Lung (tissue), 17 donors: ENCODE measurements at places on chromosomes 12 and 14. TPM values are rescaled to one million over a fixed set of nuclear protein-coding genes. Genes with fewer than 3 reads are reported as not detected.

AHNAK2 gene
- total RNA-seq, result 8.1 TPM

KCNA5 gene
- 3.8 TPM for total RNA-seq

DEPDC4 gene
- 6.2 TPM for total RNA-seq

PRR4 gene
- total RNA-seq, result 2.2 TPM

ADAM21 gene
- 0.17 TPM for total RNA-seq

SMIM41 gene
- total RNA-seq, result 6.5 TPM

BMP4 gene
- 39.0 TPM for total RNA-seq

PLEKHD1 gene
- 0.83 TPM for total RNA-seq

- DNase-seq, result peak; percentile 40
Observed at GRCh38 chr14:74562515-74563232, 49.4 kb downstream of the LTBP2 start.

- no peak for DNase-seq
Observed at GRCh38 chr14:93012951-93013719, 90.2 kb downstream of the CHGA start.

- DNase-seq, result no peak
Observed at GRCh38 chr12:82848845-82849244, 162.1 kb downstream of the TMTC2 start.

GRCh38 chr12:122729583-122730214, 945 bp downstream of the HCAR1 start:
- no peak for DNase-seq

- no peak for DNase-seq
Observed at GRCh38 chr12:39297891-39298290, 145.0 kb downstream of the KIF21A start.

DNA sequence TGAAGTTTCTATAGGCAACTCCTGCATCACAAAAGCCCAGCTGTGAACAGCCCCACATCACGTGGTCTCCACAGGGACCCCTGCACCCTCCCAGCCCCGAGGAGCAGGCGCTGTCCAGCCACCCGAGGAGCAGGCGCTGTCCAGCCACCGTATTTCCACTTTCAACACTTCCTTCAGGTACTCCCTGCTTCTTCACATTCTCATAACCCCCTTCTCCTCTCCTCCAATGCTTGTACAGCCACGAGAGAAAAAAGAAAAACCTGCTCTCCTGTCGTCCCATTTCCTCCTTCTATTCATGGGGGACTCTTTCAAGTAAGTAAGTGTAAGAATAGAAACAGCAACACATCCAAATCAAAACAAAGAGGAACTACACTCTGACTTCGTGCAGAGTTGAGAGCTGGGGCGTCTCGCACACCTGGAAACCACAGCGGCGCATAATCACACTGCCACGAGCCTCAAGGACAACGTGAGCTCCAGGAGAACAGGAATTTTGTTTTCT, 11.9 kb downstream of the CDC42BPB start:
- DNase-seq, result peak; percentile 32

DNA sequence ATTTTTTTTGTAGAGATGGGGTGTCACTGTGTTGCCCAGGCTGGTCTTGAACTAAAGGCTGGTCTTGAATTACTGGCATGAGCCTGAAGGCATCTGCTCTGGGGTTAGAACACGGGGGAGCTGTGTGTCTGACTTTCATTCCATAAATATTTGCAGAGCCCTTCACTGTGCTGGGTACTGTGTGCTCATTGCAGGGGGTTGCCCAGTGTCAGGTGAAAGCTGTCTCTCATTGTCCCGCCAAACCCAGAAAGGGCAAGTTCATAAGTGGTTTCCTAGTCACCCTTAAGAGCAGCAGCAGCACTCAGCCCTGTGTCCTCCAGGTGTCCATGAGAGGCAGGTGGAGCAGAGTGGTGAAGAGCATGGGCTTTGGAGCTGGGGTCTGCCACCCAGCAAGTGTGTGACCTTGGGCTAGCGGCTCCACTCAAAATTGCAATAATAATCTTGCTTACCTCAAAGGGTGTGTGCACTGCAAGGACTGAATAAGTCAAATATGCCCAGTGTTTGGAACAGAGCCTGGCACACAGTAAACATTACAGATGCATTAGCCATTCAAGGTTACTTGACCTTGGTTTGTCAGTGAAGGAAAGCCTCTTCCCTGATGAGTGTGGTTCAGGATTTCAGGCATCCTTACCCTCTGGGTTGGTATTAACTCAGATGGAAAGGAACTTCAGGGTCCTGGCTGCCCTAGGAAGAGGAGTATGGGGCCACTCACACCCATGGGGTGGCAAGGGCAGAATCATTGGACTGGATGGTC, 4.4 kb upstream of the SMIM41 start:
- DNase-seq, result no peak

GRCh38 chr12:47314996-47315395, 235.2 kb upstream of the AMIGO2 start:
- no peak for DNase-seq

DNA sequence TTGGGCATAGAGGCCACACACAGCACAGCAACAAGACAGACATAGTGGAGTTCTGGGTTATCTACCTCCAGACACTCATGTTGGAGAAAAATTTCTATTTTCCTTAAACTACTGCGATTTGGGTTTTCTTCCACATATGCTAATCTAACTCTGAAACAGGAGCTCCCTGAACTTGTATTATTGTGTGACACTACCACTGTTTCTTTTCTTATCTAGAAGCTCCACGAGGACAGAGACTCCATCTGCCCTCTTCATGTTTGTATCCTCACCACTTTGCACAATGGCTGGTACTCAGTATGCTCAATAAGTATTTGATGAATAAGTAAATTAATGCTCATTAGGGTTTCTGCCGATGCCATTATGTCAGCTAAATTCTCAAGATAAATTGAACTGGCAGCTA, 218.6 kb downstream of the PAX9 start:
- DNase-seq, result no peak

DNA sequence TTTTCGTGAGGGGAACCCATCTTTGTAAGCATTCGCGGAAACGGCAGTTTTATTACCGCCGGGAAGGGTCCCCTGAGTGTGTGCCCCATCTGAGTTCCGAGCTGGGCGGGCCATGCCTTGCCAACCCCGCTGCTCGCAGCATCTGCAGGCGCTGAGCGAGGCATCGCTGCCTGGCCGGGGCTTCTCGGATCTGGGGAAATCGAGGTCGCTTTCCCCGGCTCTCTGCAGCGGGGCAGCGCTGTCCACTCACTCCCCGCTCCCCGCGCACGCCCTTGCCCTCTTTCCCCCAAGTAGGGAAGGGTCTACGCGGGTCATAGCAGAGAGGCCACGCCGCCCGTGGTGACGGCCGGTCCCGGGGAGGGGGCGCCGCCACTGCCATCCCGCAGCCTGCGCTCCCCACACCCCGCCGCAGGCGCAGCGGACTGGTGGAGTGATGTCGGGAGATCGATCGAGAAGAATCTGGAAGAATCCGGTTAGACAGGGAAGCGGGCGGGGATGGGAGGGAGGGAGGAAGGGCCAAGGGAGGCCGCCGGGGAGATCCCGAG, 507 bp upstream of the FKBP4 start:
- DNase-seq, result no peak

DNA sequence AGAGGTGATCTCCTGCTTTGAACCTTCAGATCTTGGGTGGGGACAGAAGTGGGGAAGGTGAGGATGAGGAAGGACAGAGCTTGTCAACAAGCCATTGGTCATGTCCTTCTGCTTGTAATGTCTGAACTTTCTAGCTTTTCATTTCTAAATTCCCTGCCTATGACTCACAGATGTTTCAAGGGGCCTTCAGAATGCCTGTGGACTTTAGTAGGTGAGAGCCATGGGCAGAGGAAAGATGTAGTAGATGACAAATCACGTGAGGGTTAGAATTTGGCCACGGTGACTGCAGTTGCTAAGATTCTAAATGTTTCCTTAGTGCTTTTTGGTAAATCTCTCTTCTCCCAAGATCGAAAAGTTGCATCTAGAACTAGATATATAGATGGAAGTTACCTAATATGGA, 18.7 kb upstream of the CREBL2 start:
- no peak for DNase-seq

- DNase-seq, result no peak
Observed at GRCh38 chr12:12880537-12880936, 10.8 kb upstream of the GPRC5A start.

DNA sequence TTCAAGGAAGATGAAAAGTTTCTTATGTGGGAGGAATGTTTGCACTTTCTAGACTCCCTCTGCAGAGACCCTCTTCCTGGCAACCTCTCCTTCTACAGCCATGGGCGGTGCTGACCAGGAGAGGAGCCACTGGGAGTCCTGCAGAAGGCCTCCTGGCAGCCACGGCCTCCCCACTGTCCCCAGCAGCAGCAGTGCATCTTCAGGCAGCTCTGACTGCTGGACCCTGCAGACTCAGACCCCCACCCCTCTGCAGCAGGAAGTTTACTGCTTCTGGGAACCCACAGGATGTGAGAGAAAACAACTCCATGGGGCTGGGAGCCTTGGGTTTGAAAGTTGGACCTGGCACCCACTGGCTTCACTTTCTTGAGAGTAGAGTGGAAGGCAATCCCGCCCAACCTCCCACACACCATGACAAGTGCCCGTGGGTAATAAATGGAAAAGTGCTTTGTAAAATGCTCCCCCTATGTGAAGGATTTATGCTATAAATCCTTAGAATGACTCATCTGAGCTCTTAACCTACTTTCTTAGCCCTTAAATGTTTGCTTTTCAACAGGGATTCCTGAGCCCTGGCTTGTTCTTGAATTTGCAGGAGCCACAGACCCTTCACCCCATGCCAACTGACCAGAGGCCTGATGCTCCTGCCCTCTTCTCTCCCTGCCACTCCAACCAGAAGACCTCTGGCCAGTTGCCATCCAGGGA, 37.5 kb upstream of the DDX11 start:
- DNase-seq, result peak; percentile 15

- DNase-seq, result no peak
Observed at GRCh38 chr14:92684801-92685560, 63.4 kb downstream of the LGMN start.

DNA sequence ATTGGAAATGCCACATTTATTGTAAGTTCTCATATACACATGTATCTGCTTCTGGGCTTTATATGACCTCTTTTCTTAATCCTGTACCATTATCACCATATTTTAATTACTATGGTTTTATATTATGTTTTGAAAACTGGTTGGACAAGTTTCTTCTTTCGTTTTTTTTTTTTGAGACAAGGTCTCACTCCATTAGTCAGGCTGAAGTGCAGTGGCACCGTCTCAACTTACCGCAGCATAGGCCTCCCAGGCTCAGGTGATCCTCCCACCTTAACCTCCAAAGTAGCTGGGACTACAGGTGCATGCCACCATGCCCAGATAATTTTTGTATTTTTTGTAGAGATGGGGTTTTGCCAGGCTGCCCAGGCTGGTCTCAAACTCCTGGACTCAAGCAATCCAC, 44.6 kb downstream of the GALNT4 start:
- no peak for DNase-seq
